ENCODE measurements at places on chromosomes 7 and 10. TPM values are rescaled to one million over a fixed set of nuclear protein-coding genes. Genes with fewer than 3 reads are reported as not detected.

GRCh38 chr7:25847336-25848070 lies 304.5 kb upstream of the NFE2L3 start:
- H3K27me3 ChIP-seq = peaks cover 9% of the 10 kb centered on the region
- no peak for DNase-seq
- H3K36me3 ChIP-seq = no peaks in the 10 kb centered on the region
- H3K27ac ChIP-seq = no peak overlapping the region
- H3K4me3 ChIP-seq = no peak overlapping the region

DNA sequence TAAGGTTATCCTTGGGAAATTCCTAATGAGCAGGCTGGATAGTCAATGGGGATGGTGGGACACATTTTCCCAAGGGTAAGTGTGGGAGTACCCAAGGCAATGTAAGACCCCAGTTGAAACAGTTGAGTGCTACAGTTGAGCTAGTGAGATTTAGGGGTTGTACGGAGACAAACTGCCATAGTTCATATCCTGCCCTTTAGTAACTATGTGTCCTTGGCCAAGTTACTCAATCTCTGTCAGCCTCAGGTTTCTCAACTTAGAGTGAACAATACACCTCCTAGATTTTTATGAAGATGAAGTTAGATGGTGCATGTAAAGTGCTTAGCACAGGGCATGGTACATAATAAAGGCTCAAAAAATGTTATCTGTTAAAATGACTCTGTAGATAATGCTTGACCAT lies 20.5 kb downstream of the HABP2 start:
- no peak overlapping the region for H3K4me3 ChIP-seq
- no peaks in the 10 kb centered on the region for H3K36me3 ChIP-seq
- H3K4me1 ChIP-seq = no peaks in the 10 kb centered on the region
- DNase-seq = no peak

DNA sequence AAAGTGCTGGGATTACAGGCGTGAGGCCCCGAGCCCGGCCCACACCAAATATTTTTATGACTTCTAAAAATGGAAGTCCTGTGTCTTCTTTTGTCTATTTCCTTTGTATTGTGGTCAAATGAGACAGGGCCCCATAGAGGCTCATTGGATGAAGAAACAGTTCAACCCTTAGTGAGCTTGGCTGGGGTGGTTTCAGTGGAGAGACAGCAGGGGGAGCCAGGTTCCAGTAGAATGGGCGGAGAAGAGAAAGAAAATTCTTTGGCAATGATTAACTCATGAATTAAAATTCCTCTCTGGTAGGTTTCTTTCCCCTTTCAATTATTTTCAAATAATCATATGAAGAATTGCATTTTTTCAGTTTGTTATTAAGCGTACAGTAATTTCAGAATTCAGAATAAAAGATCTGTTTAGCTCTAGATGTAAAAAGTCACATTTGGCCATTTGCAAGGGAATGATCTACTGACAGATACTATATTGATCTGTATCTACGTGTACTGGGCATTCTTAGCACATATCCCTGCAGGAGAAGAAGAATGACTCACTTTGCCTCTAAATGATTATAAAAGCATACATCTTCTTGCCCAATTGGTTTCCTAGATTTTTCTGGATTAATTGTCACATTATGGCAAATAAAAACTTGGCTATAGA lies 43.2 kb downstream of the PNLIPRP3 start:
- no peaks in the 10 kb centered on the region for H3K27me3 ChIP-seq
- no peak overlapping the region for H3K27ac ChIP-seq
- H3K36me3 ChIP-seq = no peaks in the 10 kb centered on the region

DNA sequence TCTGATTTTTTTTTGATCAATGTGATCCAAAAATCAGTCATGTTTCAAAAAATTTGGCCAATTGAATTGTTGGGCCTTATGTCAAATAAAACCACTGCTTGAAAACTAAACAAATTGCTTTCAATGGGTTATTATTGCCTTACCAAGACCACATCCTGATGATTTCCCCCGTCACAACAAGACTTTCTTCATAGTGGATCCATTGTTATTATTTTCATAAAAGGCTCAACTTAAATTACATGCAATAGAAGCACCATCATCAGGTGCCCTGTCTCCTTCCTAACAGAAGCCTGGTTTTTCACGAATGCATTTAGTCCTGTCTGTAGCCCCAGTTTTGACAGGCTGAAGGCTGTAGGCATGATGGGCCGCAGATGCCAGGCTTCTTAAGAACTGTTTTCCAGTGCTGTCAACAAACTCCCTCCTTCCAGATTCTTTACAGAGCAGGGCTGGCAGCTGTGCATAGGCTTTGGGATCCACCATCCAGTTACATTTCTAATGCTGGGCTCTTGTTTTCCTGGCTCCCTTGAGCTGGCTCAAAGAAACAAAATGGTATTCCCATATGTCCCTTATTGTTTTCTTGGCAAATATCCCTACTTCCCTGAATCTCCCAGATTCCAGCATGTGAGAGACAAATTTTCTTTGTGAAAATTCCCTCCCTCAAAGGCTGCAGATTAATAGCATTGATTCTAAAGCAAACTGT lies 302.0 kb downstream of the TWIST1 start:
- no peaks in the 10 kb centered on the region for H3K4me1 ChIP-seq
- H3K4me3 ChIP-seq = no peak overlapping the region
- no peaks in the 10 kb centered on the region for H3K27me3 ChIP-seq
- H3K27ac ChIP-seq = no peak overlapping the region

- no peak for DNase-seq
- no peak overlapping the region for H3K27ac ChIP-seq
- no peak overlapping the region for H3K4me3 ChIP-seq
- no peaks in the 10 kb centered on the region for H3K36me3 ChIP-seq
- H3K27me3 ChIP-seq = no peaks in the 10 kb centered on the region
- H3K4me1 ChIP-seq = no peaks in the 10 kb centered on the region
These were observed 141.6 kb upstream of the WNT16 start for GRCh38 chr7:121187222-121187621.

- H3K4me1 ChIP-seq = peaks cover 4% of the 10 kb centered on the region
- H3K36me3 ChIP-seq = no peaks in the 10 kb centered on the region
- no peaks in the 10 kb centered on the region for H3K27me3 ChIP-seq
- DNase-seq = peak; percentile 80
These were observed 67.6 kb upstream of the DDC start for GRCh38 chr7:50632561-50633413.

DNA sequence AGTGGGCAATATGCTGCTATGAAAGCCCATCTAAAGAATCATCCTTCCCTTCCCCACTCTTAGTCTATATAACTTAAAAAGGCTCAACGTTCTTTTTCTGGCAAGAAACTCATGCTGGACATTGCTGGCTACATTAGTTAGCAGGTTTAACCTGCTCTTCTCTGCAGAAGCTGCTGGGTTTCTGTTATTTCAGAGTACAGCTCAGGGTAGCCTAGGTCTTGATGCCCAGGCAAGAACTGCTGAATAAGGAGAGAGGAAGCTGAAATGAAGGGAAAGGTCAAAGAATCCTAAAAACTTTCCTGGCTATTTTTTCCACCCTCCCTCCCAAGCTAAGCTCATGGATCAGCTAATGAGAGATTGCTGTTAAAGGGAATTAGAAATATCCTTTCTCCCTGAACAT lies 79.4 kb downstream of the ANKIB1 start:
- H3K27ac ChIP-seq = no peak overlapping the region
- no peak overlapping the region for H3K4me3 ChIP-seq
- H3K4me1 ChIP-seq = no peaks in the 10 kb centered on the region
- peaks cover 3% of the 10 kb centered on the region for H3K36me3 ChIP-seq
- no peaks in the 10 kb centered on the region for H3K27me3 ChIP-seq

GRCh38 chr7:109176661-109177060 lies 607.0 kb downstream of the DNAJB9 start:
- no peaks in the 10 kb centered on the region for H3K36me3 ChIP-seq
- DNase-seq = no peak
- H3K4me3 ChIP-seq = no peak overlapping the region

DNA sequence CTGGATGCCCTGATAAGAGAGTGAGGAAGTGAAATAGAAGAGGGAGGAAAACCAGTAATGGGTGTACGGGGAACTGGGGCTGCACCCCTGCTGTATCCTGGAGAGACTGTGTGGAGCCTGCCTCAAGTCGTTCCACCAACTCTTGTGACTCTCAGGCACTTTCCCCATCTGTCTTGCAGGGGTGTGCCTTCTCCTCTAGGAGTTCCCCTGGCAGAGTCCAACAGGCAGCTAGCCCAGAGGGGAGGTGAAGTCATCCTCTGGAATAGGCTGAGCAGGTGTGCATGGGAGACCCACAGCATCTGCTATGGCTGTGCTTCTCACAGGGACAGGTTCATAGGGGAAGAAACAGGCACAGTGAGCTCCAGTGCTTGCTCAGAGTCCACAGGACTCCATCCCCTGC lies 46.8 kb downstream of the WIPF3 start:
- no peaks in the 10 kb centered on the region for H3K4me1 ChIP-seq
- no peak overlapping the region for H3K4me3 ChIP-seq
- H3K36me3 ChIP-seq = no peaks in the 10 kb centered on the region
- H3K27me3 ChIP-seq = no peaks in the 10 kb centered on the region

DNA sequence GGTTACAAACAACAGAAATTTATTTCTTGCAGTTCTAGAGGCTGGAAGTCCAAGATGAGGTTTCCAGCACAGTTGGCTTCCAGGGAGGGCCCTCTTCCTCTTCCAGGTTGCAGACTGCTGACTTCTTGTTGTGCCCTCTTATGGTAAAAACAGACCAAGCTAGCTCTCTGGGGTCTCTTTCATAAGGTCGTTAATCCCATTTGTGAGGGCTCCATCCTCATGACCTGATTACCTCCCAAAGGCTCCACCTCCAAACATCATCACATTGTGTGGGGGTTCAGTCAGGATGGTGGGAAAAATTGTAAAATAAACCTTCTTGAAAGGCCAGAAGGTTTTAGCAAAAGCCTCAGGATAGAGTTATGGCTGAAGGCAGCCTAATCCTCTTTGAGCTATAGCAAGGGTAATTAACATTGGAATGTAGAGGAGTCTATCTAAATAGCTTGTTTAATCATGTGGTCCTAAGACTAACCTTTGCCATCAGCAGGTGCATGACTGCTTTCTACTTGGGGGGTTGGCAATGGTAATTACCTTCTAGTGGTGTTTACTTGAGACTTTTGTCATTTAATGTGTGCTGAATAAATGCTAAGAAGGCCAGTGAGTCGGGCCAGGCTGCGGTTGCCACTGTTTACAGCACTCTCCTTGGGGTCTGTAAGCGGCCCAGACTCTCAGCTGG lies 80.8 kb downstream of the PPP1R17 start:
- H3K27ac ChIP-seq = no peak overlapping the region
- H3K4me1 ChIP-seq = peaks cover 2% of the 10 kb centered on the region
- peak; percentile 49 for DNase-seq

- H3K36me3 ChIP-seq = no peaks in the 10 kb centered on the region
- no peak overlapping the region for H3K27ac ChIP-seq
- no peak for DNase-seq
- no peaks in the 10 kb centered on the region for H3K27me3 ChIP-seq
- H3K4me1 ChIP-seq = peaks cover 6% of the 10 kb centered on the region
These were observed 14.0 kb downstream of the KMT2E start for GRCh38 chr7:105028004-105028403.

DNA sequence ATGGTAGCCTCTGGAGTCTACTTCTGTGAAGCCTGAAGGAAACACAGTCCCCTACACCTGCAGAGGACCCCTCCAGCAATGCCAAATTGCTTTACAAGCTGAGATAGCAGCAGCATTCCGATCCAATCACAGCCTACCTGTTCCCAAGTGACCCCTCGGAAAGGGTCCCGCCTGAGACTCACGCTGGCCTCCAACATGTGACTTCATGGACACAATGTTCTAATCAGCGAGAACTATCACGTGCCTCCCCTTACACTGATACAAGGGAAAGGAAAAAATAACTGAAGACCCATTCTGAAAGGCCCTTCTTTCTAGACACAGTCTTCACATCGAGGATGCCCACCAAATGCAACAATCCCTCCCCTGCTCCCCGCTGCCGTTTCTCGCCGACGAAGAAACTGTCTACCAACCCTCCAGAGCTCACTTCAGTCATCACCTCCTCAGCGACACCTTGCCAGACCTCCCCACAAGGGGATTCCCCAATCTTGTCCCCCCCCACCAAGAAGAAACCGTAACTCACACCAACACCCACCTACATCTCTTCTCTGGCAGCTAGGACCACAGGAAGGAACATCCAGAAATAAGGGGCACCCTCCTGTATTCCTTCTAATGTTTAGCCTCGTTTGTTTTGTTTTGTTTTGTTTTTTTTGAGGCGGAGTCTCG lies 1.8 kb downstream of the SNX8 start:
- no peak overlapping the region for H3K4me3 ChIP-seq
- H3K36me3 ChIP-seq = no peaks in the 10 kb centered on the region
- no peaks in the 10 kb centered on the region for H3K27me3 ChIP-seq

DNA sequence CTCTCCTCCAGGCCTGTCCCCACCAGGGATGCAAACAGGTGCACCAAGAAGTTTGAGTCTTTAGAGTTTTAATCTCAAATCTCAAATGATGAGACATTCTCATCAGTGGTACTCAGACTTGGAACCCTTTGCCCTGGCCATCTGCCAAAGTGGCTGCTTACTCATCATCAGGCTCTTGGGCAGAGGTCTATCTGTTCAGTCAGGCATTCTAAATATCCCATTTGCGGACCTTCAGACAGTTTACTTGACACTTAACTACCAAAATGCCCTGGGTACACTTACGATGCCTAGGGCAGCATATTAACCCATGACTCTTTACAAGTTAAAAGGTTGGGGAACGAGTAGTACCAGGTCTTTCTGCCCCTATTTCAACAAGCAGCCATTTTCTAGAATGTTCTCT lies 61.2 kb upstream of the YAE1 start:
- H3K4me3 ChIP-seq = no peak overlapping the region
- no peaks in the 10 kb centered on the region for H3K4me1 ChIP-seq
- H3K27ac ChIP-seq = no peak overlapping the region
- no peak for DNase-seq
- H3K27me3 ChIP-seq = no peaks in the 10 kb centered on the region

- H3K4me3 ChIP-seq = no peak overlapping the region
- no peak for DNase-seq
- no peaks in the 10 kb centered on the region for H3K36me3 ChIP-seq
- H3K27me3 ChIP-seq = no peaks in the 10 kb centered on the region
- H3K4me1 ChIP-seq = no peaks in the 10 kb centered on the region
- no peak overlapping the region for H3K27ac ChIP-seq
These were observed 55.3 kb downstream of the NEURL1 start for GRCh38 chr10:103548581-103549348.

MASTL gene
- 40.6 TPM for total RNA-seq

INSYN2A gene
- 0.19 TPM for total RNA-seq

ASZ1 gene
- total RNA-seq = not detected

FXYD4 gene
- not detected for total RNA-seq

Measured in H1 (cell line).